ENCODE measurements at places on chromosomes 16 and 17.

DNA sequence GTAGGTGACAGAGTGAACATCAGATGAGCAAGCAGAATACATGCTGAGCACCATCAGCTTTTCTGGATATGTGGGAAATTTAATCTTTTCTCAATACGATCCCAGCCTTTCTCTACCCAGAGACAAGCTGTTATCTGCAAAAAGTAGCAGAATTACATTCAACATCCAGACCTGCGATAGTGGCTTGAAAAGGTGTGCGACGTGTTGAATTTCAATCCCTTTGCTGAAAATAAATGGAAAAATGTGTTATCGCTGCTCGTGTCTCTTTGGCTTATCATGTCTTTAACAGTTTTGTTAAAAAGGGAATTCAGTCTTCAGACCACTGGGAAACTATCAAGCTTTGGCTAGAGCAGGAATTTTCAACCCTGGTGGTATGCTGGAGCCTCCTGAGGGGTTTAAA lies 98.8 kb upstream of the FAM20A start:
- DNase-seq = no peak

- DNase-seq = no peak
Measured at GRCh38 chr17:7977039-7977438, 25.4 kb upstream of the GUCY2D start.

DNA sequence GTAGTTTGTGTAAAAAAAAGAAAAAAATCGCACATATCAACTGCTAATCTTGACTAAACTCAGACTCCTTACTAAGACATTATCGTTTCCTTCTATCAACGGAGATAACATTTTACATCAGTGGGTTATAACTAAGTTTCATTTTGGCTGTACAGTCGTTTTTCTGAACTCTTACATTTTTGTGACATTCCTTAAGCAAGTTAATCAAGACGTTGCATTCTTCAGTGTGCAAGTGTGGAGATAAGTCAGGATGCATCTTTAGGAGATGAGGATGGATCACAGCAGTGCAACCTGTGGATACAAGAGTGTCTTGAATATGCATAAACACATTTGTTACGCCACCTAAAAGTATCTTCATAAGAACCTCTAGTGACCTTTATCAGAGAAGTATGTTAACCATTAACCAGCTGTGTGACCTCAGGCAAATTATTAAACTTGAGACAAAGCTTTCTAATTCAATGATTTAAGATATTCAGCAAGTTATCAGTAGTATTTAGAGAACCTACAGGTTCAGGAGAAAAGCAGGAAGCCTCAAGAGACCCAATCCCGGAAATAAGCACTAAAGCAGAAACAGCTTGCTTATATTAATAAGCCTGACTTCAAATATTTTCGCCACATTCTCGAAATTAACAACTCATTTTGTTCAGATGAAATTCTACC lies 9.4 kb downstream of the CMC2 start:
- no peak for DNase-seq

DNA sequence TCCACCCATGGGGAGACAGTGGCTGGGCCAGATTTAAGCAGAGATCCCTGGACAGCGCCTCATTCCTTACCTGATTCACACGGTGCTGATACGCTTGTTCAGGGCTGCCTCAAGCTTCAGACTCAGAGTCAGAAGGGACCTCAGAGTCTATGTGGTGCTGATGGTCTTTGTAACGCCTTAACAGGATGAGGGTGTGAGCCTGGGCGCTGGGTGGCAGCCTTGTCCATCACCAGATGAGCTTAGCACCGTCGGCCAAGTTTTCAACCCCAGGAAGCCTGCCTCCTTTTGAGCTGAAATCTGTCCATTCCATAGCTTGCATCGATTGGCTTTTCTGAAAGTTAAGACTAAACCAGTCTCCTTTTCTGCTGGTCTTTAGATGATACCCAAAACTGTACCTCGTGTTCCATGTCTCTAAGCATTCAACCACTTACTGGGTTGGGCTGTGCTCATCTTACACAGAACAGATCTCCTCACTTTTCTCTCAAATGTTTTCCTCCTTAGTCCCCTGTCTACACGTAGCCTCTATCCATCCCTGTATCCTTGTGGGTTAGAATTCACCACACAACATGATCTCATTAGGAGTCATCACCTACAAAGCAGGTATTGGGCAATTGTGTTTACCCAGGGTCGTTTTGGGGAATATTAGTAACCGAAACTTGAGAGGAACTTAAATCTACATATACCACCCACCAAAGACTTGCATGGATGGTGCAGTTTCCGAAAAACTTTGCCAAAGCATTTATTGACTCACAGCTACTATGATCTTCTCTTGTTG lies 573.4 kb downstream of the CDH13 start:
- DNase-seq = no peak

DNA sequence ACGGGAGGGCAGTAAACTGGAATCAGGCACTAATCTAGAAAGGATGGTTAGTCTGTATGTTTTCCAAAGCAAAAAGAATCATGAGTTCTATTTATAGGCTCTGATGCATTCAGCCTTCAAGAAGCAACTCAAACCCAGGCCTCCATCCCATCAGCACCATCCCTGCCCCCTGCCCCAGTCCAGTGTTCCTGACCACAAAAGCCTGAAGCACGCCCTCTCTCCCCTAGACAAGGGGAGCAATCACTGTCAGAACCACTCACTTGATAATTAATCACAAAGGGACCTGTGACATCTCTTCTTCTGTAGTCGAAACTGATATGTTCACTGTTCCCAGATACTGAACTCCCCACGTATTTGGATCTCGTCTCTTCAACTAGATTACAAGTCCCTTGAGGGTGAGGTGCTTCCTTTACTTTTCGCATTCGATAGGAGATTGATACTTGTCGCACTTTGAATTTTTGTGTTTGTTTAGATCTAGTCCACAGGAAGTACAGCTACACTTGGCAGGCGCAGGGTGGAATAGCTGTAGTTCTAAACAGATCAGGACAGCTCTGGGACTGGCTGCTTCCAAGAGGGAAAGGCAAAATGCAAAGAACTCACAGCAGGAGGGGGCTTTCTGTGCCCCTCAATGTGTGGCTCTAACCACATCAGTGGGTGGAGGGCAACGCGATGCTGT lies 36.4 kb upstream of the CCDC182 start:
- no peak for DNase-seq

GRCh38 chr16:83312015-83312717 lies 495.6 kb upstream of the HSBP1 start:
- DNase-seq = no peak

DNA sequence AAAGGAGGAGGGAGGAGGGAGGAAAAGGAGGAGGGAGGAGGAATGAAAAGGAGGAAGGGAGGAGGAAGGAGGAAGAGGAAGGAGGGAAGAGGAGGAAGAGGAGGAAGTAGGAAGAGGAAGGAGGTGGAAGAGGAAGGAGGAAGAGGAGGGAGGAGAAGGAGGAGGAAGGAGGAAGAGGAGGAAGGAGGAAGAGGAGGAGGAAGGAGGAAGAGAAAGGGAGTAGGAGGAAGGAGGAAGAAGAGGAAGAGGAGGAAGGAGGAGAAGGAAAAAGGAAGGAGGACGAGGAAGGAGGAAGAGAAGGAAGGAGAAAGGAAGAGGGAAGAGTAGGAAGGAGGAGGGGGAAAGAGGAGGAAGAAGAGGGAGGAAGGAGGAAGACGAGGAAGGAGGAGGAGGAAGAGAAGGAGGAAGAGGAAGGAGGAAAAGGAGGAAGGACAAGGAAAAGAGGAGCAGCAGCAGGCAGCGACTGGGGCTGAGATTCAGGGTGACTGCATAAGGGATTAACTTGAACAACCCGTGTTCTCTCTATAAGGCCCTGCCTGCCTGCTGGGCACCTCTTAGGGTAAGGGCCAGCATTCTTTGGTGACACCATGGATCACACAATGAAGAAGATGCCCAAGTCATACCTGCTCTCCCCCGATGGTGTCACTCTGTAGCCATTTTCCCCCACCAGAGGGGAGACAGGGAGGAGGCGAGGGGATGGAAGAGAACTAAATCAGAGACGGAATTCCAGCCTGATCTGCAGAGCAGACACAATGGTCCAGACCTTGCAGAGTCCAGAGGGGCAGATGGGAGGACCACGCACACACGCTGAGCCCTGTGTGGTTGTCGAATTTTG lies 1.4 kb upstream of the IL34 start:
- DNase-seq = no peak

- no peak for DNase-seq
Measured at GRCh38 chr16:14150796-14151195, 79.7 kb downstream of the MRTFB start.

GRCh38 chr16:69143116-69143515 lies 10.7 kb downstream of the UTP4 start:
- no peak for DNase-seq

GRCh38 chr16:4544473-4544872 lies 5.9 kb upstream of the CDIP1 start:
- DNase-seq = no peak

Measured in activated CD8-positive, alpha-beta memory T cell treated with anti-CD3 and anti-CD28 coated beads for 24 hours (primary cell).